Left kidney (tissue), 8 donors: ENCODE measurements at places on chromosomes 3 and 15. TPM values are rescaled to one million over a fixed set of nuclear protein-coding genes. Genes with fewer than 3 reads are reported as not detected.

Gene SLC28A2
- 1.0 TPM for polyA plus RNA-seq

Gene GPR149
- not detected for polyA plus RNA-seq

Gene GATA2
- 32.1 TPM for polyA plus RNA-seq

DNA sequence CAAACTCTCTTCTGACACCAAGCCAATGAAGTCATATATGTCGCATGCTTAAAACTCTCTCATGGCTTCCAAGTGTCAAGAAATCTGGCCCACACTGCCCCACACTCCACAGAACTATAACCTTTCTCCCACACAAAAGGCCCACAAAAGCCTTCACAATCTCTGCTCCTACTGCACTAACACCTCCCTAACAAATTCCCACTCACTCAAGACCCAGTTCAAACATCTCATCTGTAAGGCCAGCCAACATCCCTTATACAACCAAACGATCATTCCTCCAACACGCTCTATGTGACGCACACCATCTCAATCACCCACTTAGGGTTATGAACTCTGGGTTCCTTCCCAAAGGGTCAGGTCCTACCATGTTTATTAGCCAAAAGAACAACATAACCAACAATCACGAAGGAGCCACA, 13.5 kb downstream of the TBC1D2B start:
- DNase-seq: no peak

DNA sequence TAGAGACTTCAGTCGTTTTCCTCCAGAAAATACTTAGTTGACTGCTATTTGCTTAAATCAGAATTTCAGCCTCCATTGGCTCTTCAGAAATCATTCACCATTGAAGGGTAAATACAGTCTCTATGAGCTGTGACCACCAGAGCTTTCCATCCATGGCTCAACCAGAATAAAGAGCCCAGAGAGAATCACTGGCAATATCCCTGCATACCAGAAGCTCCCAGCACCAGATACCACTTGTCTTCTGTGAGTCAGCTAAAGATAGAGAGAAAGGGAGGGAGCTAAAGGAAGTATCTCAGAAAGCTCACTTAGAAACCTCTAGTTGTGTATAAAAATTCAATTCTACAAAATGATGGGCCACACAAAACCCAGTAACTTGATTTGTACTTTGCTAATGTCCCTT, 115.2 kb upstream of the TMCO5A start:
- no peak for DNase-seq

Gene DUOX2
- 0.03 TPM for polyA plus RNA-seq

- no peak for DNase-seq
These were observed 1.0 kb upstream of the P2RY13 start for GRCh38 chr3:151330379-151330778.

- DNase-seq: no peak
These were observed 144.2 kb upstream of the SOX2 start for GRCh38 chr3:181567311-181568075.

Gene AGBL1
- 0.18 TPM for polyA plus RNA-seq

DNA sequence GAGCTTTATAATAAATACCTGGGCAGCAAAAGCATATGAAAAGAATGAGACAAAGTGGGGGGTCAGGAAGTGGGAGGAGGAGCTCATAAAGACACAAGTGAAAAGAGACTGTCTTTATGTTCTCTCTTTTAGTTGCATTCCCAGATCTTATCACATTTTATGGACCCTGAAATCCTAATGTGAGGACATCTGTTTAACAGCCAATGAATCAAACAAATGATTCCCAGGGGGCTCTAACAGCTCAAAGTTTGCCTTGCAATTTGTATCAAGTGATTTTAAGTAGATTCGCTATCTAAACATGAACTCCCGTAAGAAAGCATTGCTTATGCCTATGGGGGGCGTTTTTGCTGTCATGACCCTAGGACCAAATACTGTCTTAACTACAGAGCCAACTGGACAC, 332.3 kb upstream of the CNTN4 start:
- peak; percentile 17 for DNase-seq
